LNCaP clone FGC (cell line): ENCODE measurements at places on chromosomes 4 and X.

- DNase-seq = no peak
Observed at GRCh38 chrX:66039944-66040343, at the start of gene VSIG4. Gene VSIG4 (minus strand): TSS chrX:66040080. CDS start chrX:66039998, 82 bp downstream.

DNA sequence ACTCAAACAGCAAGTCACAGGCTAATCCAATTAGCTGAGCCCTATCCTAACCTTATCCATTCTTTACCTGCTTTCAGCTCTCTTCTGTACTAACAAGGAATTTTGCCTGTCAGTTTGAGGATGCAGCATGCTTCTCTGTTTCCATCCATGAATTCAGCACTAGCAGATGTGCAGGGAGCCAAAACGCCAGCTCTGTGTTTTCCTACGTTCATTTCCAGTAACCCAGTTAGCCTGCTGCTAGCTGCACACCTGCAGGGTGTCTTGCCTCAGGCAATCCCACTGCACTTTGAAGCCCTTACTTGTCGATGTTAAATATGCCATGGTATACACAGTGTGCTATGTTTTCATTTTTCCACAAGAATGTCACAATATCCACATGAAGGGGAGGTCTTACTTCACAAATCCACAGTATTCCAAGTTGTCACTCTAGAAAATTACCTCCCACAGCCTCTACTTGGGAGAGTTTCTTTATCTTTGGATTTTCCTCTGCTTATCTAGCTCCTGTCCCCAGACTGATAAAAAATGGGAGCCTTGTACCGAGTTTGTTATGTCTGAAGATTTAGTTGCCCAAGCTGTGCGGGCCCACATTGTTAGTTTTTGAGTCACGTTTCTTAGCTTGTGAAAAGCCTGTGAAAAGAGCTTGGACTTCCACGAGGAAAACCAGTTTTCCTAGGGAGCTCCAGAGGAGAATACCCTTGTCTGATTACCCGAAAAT, 127.6 kb upstream of the HHIP start:
- no peak for DNase-seq

DNA sequence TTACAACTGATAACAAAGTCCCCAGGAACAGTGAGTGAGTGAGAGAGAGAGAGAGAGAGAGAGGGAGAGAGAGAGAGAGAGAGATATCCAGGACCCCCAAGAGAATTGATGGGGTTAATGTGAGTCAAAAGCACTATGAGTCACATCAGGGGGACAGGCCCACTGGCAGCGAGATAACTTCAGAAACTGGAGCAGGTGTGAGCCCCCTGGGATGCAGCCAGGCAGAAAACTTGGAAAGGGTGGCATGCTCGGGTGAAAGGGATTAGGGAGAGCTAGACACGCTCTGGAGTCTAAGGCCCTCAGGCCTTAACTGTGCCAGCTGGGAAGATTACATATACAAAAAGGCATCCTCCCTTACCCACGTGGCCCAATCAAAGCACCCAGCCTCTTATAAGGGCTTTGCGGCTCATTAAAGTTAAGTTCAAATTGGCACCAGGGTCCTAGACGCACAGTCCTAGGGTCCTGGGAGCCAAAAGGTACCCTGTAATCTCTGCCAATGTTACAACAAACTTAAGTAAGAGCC, 841 bp downstream of the ACOT9 start:
- peak; percentile 65 for DNase-seq

GRCh38 chrX:14712096-14712495, 160.8 kb downstream of the FANCB start:
- no peak for DNase-seq

DNA sequence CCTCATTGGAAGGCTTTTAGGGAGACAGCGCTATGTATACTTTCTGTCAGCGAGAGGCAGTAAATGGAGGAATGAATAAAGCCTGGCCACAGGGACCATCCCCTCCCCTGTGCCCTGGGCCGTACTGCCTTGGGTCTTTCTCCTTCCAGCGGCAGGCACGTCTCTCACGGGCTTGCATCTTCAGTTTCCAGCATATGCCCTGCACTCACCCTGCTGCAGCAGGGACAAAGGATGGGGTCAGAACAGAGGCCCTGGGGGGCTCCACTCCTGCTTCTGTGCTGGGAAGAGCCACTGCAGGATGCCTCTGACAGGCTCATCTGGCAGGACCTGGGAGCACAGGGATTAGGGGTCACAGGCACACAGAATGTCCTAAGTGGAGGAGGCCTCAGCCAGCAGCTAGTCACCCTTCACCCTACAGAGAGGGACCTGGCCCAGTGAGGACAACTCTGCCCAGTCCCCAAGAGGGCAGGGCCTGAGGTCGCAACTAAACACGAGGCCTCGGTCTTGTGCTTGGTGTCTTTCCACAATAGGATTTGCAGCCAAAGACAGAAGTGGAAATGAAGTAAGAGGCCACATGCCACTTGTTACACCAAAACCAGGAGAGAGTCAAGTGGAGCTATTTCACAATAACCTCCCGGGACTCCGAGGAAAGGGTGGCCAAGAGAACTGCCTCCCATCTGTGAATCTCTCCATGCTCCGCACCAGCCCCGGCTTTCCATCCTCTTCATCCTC, 150.8 kb downstream of the AFAP1 start:
- no peak for DNase-seq
